ENCODE measurements at places on chromosomes 12 and 14. TPM values are rescaled to one million over a fixed set of nuclear protein-coding genes. Genes with fewer than 3 reads are reported as not detected.

GRCh38 chr12:60191676-60192359, 596.0 kb downstream of the SLC16A7 start:
- no peak for DNase-seq

GRCh38 chr12:128266541-128267130, 334 bp upstream of the TMEM132C start:
- DNase-seq: no peak

- no peak for DNase-seq
Measured at GRCh38 chr14:38138473-38139138, 69.1 kb upstream of the SSTR1 start.

GRCh38 chr14:83473416-83474235, 1940.0 kb upstream of the SEL1L start:
- no peak for DNase-seq

GRCh38 chr12:10341892-10342509, 34.3 kb downstream of the KLRD1 start:
- DNase-seq: no peak

DNA sequence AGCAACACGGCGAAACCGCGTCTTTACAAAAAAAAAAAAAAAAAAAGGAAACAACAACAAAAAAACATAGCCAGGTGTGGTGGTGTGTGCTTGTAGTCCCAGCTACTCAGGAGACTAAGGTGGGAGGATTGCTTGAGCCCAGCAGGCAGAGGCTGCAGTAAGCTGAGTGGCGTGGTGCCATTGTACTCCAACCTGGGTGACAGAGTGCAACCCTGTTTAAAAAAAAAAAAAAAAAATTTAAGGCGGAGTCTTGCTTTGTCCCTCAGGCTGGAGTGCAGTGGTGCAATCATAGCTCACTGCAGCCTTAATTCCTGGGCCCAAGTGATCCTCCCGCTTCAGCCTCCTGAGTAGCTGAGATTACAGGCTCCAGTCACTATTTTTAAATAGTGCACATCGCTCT, 18.2 kb upstream of the FIGNL2 start:
- DNase-seq: no peak

- no peak for DNase-seq
Measured at GRCh38 chr12:55997535-55997859, 421 bp downstream of the SUOX start.

GRCh38 chr12:39081910-39082309, 176.5 kb upstream of the CPNE8 start:
- DNase-seq: no peak

GRCh38 chr12:67666605-67667004, 18.1 kb downstream of the DYRK2 start:
- no peak for DNase-seq

DNA sequence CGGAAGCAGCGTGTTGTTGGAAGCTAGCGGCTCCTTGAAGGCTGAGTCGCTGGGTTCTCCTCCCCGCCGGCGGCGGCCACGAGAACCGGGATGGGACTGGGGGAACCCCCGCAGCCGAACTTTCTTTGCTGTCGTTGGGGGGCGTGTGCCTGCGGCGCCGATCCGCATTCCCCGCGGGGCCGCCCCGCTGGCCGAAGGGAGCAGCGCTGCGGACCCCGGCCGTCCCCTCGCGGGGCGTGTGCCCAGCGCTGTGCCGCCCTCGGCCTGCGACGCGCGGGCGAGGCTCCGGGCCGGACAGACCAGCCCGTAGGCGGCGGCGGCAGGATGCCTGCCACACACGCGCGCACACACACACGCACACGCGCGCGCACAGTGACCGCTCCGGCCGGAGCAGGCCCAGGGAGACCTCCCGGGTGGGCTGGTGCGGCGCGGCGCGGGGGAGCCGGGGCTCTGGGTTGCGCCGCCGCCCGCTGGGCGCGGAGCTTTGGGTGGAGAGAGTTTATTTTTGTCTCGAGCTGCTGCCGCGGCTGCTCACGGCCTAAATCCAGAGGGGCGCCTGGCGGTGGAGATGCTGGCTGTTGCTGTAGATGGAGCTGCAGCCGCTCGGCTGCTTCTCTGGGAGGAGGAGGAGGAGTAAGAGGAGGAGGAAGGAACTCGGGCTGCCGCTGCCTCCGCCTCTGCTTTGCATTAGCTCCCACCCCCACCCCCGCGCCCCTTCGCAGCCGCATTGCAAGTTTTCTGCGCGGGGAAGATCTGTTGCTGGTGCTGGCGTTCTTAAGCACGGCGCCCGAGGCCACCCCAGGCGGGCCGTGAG, at the start of gene SAMD4A:
Gene SAMD4A, plus strand, starts transcription at position 719 of the 814 bp plus-strand sequence. CDS start 789 bp downstream, outside the sequence.
- peak; percentile 87 for DNase-seq

DNA sequence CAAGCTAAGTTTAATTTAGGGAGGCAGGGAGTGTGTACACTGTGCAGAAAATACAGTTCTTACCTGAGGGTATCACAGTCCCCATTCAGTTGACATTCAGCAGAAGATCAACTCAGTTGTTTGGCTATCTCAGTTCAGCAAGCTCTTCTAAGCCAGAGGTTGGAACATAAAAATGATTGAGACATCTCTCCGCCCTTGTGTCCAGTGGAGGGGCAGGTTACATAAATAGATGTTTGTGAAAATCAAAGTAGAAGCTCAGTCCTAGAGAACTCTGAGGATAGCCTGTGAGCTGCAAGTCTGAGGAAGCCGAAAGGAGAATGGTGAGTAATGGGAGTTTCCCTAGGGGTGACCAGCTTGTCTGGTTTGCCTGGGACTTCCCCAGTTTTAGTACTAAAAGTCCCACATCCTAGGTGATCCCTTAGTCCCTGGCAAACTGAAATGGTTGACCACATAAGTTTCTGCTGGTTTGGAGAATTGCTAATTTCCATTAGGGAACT, 251.4 kb upstream of the ATP2B1 start:
- DNase-seq: no peak

DNA sequence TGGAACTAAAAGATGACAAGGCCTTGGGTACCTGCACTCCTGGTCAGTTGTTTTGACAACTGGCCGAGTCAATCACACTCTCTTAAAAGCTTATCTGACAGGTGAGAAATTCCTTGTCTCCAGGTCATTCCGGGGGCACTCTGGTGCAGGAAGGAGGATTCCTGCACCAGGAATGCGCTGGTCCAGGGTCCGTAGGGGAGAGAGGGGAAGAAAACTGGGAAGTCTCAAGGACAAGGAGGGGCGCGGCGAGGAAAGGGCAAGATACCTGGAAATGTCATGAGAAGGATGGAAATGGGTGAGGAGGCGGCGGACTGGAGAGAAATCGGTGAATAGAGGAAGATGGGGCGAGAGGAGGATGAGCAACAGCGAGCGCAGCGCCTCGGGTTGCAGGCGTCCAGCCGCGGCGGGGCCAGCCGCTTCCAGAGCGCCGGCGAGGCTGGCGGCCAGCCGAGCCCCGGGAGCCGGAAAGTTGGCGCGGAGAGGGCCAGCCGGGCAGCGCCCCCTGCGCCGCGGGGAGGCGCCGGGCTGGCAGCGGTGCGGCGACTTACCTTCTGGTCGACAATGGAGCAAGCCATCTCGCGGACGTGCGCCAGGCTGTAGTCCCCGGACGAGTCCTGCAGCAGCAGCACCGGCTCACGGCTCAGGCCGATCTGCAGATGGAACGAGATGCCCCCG, 809 bp downstream of the PRKD1 start:
- DNase-seq: peak; percentile 87

DNA sequence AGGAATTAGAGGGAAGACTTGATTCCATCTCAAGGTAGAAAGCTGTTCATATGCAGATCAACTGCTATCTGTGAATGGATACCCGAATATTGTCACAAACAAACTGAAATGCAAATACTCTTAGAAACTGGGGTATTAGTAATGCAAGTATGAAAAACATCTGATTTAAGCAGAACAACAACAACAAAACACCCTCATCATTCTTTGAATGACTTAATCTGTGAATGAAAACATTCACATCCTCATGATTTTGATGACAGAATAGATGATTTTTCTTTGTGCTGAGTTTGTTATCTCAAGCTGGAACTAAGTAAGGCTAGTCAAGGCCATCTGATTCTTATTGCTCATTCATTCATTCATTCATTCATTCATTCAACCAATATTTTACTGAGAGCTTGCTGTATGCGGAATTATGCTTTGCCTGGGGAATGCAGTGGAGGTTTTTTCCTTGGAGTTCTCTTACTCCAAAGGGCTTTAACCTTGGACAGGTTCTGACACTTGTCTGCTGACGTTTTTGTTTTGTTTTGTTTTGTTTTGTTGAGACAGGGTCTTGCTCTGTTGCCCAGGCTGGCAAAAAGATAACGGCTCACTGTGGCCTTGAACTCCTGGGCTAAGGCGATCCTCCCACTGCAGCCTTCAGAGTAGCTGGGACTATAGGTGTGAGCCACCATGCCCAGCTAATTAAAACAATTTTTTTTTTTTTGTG, 23.3 kb downstream of the OR10G3 start:
- no peak for DNase-seq

- DNase-seq: no peak
Measured at GRCh38 chr12:69987579-69988091, 162.6 kb downstream of the MYRFL start.

GRCh38 chr14:68307790-68308168, 485.1 kb downstream of the ZFP36L1 start:
- no peak for DNase-seq

GRCh38 chr14:22854963-22855724, 16.4 kb upstream of the LRP10 start:
- DNase-seq: no peak

- no peak for DNase-seq
Measured at GRCh38 chr12:80317307-80317706, 126.7 kb upstream of the PTPRQ start.

- DNase-seq: no peak
Measured at GRCh38 chr12:52628841-52629240, 10.5 kb upstream of the KRT73 start.

GRCh38 chr12:9509464-9510161, 98.1 kb downstream of the KLRB1 start:
- no peak for DNase-seq

- DNase-seq: peak; percentile 54
Measured at GRCh38 chr14:104237651-104238423, 99.5 kb downstream of the KIF26A start.

GRCh38 chr14:66432334-66432733, 53.8 kb upstream of the CCDC196 start:
- DNase-seq: no peak

GRCh38 chr14:100581228-100582145, 5.7 kb downstream of the BEGAIN start:
- peak; percentile 62 for DNase-seq

DNA sequence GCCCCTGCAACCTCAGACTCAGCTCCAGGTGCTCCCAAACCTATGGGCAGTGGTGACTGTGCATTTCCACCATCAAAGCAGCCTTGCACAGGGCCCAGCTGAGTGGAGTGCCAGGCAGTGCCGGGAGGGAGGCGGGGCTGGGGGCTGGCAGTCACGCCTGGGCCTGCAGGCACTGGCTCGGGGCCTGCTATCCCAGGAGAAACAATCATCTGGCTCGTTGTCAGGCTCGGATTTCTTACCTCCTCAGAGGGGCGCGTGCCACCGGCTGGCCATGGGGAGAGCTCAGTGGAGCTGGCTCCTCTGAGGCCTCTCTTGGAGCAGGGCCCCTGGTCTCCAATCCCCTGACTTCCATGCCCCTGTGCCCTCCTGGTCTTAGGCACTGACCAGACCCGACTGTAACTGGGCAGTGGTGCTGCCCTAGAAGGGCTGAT, 20.2 kb upstream of the PPP1R13B start:
- peak; percentile 59 for DNase-seq

DNA sequence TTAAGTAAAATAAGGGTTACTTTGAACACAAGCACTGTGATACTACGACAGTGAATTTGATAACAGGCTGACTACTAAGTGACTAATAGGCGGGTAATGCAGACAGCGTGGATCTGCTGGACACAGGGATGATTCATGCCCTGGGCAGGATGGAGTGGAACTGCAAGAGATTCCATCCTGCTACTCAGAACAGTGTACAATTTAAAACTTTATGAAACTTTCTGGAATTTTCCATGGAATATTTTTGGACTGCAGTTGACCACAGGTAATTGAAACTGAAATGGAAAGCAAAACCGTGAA, 46.0 kb downstream of the YEATS4 start:
- DNase-seq: peak; percentile 72

GRCh38 chr12:95136598-95136997, 63.2 kb upstream of the NR2C1 start:
- DNase-seq: no peak

DNA sequence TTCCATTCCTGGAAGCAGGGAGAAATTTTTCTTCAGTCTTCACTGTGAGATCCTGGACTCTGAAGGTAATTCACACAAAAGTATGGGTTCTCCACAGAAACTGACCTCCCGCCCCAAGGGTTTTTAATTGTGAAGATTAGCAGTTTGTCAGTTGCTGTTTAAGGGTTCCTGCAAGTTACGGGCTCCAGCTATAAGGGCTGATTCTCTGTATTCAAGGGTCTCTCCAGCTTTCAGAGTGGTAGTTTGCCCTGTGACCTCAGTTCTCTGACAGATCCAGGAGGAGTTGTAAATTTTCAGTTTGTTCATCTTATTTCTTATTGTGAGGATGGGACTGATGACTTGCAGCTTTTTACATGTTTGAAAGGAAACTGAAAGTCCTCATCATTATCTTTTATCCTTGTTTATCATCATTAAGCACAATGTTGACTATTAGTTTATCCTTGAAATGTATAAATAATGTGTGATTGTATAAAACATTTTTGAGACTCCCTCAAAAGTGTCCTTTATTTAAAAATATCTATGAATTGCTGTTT, 110.9 kb downstream of the SCAF11 start:
- DNase-seq: no peak

- no peak for DNase-seq
Measured at GRCh38 chr14:59969319-59969718, 49.4 kb downstream of the LRRC9 start.

GRCh38 chr14:32941668-32942065, 3.0 kb downstream of the NPAS3 start:
- DNase-seq: no peak

GRCh38 chr12:169528-170370, 44.2 kb downstream of the SLC6A12 start:
- DNase-seq: no peak

GRCh38 chr12:53093777-53094393, 3.6 kb upstream of the IGFBP6 start:
- peak; percentile 26 for DNase-seq

Gene JAG2
- 32.1 TPM for total RNA-seq

Gene KRT82
- total RNA-seq: not detected

Gene DEPDC4
- 1.5 TPM for total RNA-seq

Gene NR1H4
- not detected for total RNA-seq

Gene C1QL4
- total RNA-seq: not detected

Gene CLEC2A
- total RNA-seq: not detected

Gene RAB15
- 9.0 TPM for total RNA-seq

Gene EID3
- 8.6 TPM for total RNA-seq

Gene RIMBP2
- total RNA-seq: 1.0 TPM

Data from aorta (tissue), 5 donors.